ENCODE measurements at places on chromosomes 6 and 20.

- DNase-seq, result no peak
Measured at GRCh38 chr6:41682497-41683272, 44.4 kb downstream of the MDFI start.

GRCh38 chr20:44336725-44337380 is at the start of gene R3HDML:
TSS of gene R3HDML (plus strand) at chr20:44337043. CDS start at chr20:44337158, 115 bp downstream.
- DNase-seq, result no peak

- DNase-seq, result no peak
Measured at GRCh38 chr6:127547215-127547614, 28.1 kb upstream of the MTCL3 start.

- no peak for DNase-seq
Measured at GRCh38 chr6:168949981-168950857, 303.4 kb downstream of the THBS2 start.

DNA sequence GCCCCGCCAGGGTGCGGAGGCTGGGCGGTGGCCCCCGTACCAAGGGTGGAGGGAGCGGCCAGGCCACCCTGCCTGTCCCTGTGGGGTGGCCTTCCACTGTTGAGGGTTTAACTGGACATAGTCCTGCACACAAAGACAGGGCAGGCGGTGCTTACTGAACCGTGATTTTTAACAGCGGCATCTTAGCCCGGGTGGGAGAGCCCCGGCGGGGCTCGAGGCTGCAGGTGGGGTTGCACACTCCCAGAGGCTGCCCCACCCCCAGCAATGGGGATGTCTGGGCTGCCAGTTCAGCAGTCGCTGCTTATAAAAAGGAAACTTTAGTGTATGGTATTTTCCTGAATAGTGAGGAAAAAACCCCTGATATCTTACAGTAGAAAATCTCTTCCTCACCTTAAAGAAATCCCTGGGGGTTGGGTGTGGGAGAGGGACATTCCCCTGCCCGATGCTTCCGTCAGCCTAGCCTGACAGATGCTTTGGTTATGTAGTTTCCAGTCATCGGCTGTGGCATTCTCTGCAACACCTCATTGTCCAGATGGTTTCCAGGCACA is 79.4 kb downstream of the IRF4 start:
- DNase-seq, result no peak

DNA sequence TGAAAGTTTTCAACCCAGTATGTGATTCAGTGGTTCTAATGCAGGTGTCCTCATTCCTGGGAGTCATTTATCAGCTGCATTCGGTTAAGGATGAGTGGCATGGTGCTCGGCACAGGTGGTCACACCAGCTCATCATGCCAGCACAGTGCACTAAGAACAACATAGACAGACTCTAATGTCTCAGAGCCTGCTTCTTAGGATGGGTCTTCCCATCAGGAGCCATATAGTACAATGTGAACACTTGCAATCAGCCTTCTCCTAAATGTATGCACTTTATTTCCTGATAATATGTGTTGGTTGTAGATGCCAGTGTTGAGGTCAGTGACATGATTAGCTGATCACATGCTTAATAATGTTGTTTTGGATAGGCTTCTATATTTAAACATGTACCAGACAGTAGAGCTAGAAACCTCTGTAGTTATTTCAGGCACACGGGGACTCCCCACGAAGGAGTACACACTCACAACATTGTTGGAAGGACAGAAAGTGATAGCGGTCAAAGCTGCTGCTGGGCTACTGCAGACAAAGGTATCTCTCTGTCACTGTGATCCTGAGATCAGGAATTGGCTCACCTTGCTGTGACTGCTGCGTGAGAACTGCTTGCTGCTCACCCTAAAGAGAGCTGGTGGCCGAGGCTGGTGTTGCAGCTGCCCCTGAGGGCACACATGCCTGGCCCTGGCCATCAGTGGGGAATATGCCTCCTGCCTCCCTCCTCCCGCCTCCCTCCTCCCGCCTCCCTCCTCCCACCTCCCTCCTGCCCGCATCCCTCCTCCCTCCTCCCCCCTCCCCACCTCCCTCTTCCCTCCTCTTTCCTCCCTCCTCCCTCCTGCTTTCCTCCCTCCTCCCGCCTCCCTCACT is 195.4 kb downstream of the SMOC2 start:
- no peak for DNase-seq

DNA sequence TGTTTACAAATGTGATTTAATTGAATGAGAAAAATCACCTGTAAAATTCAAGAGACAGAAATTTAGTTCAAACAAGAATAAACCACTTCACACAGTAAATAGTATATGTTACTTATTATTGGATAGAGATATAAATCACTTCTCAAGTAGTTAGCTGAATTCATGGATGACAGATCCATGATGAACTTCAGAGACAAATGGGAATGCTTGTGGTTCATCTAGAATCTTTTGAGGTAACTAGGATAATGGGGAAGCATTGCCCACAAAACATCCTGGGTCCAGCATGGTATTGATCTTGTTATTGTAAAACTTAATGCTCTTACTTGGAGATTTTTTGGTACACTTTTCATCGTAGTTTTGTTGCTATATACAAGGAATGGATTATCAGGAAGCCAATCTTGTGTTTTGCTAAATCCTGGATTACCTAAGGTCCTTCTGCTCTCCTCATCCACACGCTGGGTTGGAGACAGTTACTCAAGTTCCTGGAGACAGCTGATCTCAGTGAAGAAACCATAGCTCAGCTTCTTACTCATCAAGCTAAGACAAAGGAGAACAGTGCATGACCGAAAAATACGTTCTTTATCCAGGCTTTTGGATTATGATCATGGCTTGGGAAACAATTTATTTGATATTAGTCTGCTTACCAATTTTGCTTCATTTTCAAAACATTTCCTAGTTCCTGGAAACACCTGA is 142.5 kb upstream of the PREP start:
- DNase-seq, result no peak

- no peak for DNase-seq
Measured at GRCh38 chr20:51815383-51816076, 13.2 kb upstream of the SALL4 start.

- DNase-seq, result no peak
Measured at GRCh38 chr6:137102851-137103492, 58.2 kb upstream of the IL20RA start.
